ENCODE measurements at places on chromosomes 13 and 19. TPM values are rescaled to one million over a fixed set of nuclear protein-coding genes. Genes with fewer than 3 reads are reported as not detected.

Gene ZNF490
- total RNA-seq = 5.2 TPM

Gene MAB21L1
- total RNA-seq = 8.4 TPM

Gene DUS3L
- 15.7 TPM for total RNA-seq

Gene SMIM24
- total RNA-seq = not detected

Gene DLL3
- not detected for total RNA-seq

Gene STXBP2
- 2.6 TPM for total RNA-seq

Measured in skeletal muscle tissue (tissue), 5 donors.